ENCODE measurements at places on chromosomes 16 and 17. TPM values are rescaled to one million over a fixed set of nuclear protein-coding genes. Genes with fewer than 3 reads are reported as not detected.

MMP28 gene
- total RNA-seq = 75.5 TPM

EFCAB5 gene
- total RNA-seq = 0.78 TPM

METTL9 gene
- 122 TPM for total RNA-seq

MFAP4 gene
- total RNA-seq = 315 TPM

SPATA22 gene
- total RNA-seq = not detected

BCL6B gene
- total RNA-seq = 0.83 TPM

TBC1D3H gene
- not detected for total RNA-seq

C16orf86 gene
- 6.2 TPM for total RNA-seq

CBFA2T3 gene
- total RNA-seq = 3.7 TPM

C16orf96 gene
- total RNA-seq = not detected

CCL2 gene
- 22.6 TPM for total RNA-seq

SMIM36 gene
- total RNA-seq = not detected

SLFN14 gene
- not detected for total RNA-seq

OR1A2 gene
- total RNA-seq = not detected

ZNF689 gene
- 14.2 TPM for total RNA-seq

KRT33B gene
- total RNA-seq = not detected
